ENCODE measurements at places on chromosomes 13 and 19. TPM values are rescaled to one million over a fixed set of nuclear protein-coding genes. Genes with fewer than 3 reads are reported as not detected.

GRCh38 chr19:6039566-6040225 lies 61.8 kb upstream of the RANBP3 start:
- no peaks in the 10 kb centered on the region for H3K27me3 ChIP-seq
- no peaks in the 10 kb centered on the region for H3K4me1 ChIP-seq
- DNase-seq, result no peak
- H3K4me3 ChIP-seq, result no peak overlapping the region
- no peak overlapping the region for H3K27ac ChIP-seq
- no peaks in the 10 kb centered on the region for H3K36me3 ChIP-seq

DNA sequence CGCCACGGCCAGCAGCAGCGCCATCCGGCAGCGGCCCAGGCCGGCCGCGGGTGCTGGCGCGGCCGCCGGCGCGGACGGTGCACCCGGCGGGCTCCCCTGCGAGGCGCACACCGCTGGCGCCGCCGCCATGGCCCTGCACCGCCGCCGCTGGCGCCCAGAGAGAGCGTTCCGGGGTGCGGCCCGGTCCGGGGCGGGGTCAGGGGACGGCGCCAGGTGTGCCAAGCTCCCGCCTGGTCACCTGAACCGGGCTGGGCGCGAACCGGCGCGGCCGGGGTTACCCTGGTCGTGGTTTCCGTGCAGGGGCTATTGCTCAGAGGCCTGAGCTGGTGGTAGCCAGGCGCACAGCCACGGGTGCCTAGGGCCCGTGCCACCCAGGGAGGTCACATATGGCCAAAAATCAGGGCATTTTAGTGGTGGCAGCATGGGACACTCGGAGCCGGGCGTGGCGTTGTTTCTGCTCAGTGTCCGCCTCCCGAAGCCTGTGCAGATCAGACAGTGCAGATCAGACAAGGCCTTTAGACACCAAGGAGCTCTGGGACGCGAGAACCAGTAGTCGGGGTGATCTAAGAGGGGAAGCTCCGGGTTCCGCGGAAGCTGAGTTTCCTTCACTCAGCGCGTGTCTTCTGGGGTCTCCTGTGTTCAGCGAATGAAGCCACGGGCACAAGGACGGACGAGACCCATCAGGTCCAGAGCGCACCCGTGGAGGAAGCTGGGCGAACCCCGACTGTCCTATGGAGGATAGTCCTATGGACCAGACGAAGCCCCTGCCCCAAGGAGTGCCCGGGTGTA lies at the start of gene TMEM238:
Gene TMEM238 (minus strand): TSS at position 162 of the 789 bp plus-strand sequence. CDS start 33 bp downstream, at position 129.
- H3K36me3 ChIP-seq, result peaks cover 6% of the 10 kb centered on the region
- H3K27ac ChIP-seq, result peak within 1 kb of the TSS; percentile 77
- H3K4me1 ChIP-seq, result peaks cover 42% of the 10 kb centered on the region

GRCh38 chr13:24218977-24219376 lies 58.5 kb downstream of the SPATA13 start:
- H3K27ac ChIP-seq, result peak overlapping the region; percentile 2
- H3K4me1 ChIP-seq, result peaks cover 63% of the 10 kb centered on the region
- no peak for DNase-seq
- H3K27me3 ChIP-seq, result no peaks in the 10 kb centered on the region

DNA sequence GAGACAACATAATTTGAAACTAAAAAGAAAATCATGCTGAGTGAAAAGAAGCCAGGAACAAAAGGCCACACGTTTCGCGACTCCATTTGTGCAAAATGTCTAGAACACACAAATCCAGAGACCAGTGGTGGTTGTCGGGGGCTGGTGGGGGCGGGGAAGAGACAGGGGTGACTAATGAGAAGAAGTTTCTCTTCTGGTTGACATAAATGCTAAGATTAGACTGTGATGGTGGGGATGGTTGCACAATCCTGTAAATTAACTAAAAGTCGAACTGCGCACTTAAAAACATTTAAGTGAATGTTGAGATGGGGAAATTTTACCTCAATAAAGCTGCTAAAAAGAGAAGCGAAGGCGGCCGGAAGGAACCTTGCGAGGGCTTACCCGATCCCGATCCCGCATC lies 7.1 kb downstream of the AKAP8 start:
- H3K27ac ChIP-seq, result peak overlapping the region; percentile 60
- H3K36me3 ChIP-seq, result peaks cover 11% of the 10 kb centered on the region
- peaks cover 31% of the 10 kb centered on the region for H3K4me1 ChIP-seq
- no peaks in the 10 kb centered on the region for H3K27me3 ChIP-seq

DNA sequence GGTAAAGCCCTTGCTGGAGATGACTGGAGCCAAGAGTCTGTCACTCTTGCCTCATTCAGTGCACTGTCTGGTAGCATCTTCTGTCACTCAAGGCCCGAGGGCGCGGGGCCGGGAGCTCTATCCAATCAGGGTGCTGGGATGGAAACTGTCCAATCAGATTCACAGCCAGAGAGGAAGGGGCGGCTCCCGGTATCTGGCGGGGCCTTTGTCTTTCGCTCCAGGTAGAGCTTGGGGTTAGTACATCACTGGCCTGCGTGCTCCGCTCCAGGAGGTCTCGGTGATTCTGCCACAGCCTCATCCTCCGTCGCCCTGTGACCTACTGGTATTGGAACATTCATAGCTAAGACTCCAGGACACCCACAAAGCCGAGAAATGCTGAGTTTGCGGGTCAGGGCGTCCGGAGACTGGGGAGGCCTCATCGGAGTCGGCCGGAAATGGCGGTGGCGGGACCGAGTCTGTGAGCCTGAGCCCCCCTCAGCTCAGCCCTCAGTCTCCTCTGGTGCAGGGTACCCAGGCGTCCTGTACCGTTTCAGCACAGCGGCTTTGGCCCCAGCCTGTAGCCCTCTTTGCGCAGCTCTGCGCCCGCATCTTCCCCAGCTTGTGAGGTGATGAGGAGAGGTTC lies 20.6 kb upstream of the ZNF430 start:
- no peaks in the 10 kb centered on the region for H3K27me3 ChIP-seq
- no peaks in the 10 kb centered on the region for H3K36me3 ChIP-seq
- peak; percentile 91 for DNase-seq
- peak overlapping the region; percentile 33 for H3K4me3 ChIP-seq
- peaks cover 9% of the 10 kb centered on the region for H3K4me1 ChIP-seq

- H3K36me3 ChIP-seq, result no peaks in the 10 kb centered on the region
- H3K4me3 ChIP-seq, result no peak overlapping the region
- peaks cover 92% of the 10 kb centered on the region for H3K4me1 ChIP-seq
- peak overlapping the region; percentile 81 for H3K27ac ChIP-seq
- DNase-seq, result no peak
Measured at GRCh38 chr13:110245416-110245899, 61.5 kb downstream of the COL4A1 start.

GRCh38 chr19:56110515-56111448 lies 10.3 kb downstream of the ZNF787 start:
- peaks cover 47% of the 10 kb centered on the region for H3K4me1 ChIP-seq
- H3K4me3 ChIP-seq, result no peak overlapping the region
- H3K36me3 ChIP-seq, result no peaks in the 10 kb centered on the region
- no peaks in the 10 kb centered on the region for H3K27me3 ChIP-seq
- peak overlapping the region; percentile 79 for H3K27ac ChIP-seq

GRCh38 chr13:64256751-64257150 lies 2841.1 kb upstream of the PCDH20 start:
- no peaks in the 10 kb centered on the region for H3K4me1 ChIP-seq
- H3K36me3 ChIP-seq, result no peaks in the 10 kb centered on the region
- DNase-seq, result no peak
- H3K27ac ChIP-seq, result no peak overlapping the region
- H3K4me3 ChIP-seq, result no peak overlapping the region
- H3K27me3 ChIP-seq, result no peaks in the 10 kb centered on the region

The CLEC4G gene
- total RNA-seq, result 0.91 TPM

The GPR32 gene
- not detected for total RNA-seq

The KLK7 gene
- not detected for total RNA-seq

The SH3GL1 gene
- 29.8 TPM for total RNA-seq

The CLDND2 gene
- 1.5 TPM for total RNA-seq
